C1 segment of cervical spinal cord (tissue), 14 donors: ENCODE measurements at places on chromosomes 12 and 14.

GRCh38 chr12:18684430-18684829 is 53.4 kb downstream of the PLCZ1 start:
- DNase-seq, result no peak

DNA sequence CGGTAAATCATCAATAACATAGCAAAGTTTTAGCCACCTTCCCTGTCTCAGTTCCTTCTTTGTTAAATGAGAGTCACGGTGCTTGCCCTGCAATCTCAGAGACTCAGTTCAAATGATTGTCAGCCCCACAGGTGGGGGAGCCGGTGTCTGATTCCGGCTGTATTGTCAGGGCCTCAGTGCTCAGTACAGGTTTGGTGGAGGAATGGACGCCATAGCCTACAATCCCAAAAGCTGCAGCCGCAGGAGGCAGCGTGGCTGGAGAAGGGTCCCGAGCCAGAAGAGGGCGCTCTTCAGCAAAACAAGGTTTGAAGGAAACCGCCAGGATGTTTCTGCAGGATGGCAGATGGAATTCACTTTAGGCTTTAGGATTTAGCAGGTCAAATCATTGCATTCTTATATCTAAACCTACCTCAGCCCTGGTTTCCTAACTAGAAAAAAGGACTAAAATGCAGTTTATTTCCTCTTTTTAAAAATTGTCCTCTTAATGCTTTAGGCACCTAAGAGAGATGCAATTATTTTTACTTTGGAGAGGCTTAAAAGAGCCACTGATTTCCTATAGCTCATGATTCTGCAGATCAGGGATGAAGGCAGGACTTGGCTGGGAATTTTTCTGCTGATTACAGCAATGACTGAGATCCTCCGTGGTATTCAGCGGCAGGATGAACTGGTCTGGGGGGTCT is 29.2 kb downstream of the FOS start:
- DNase-seq, result peak; percentile 74

DNA sequence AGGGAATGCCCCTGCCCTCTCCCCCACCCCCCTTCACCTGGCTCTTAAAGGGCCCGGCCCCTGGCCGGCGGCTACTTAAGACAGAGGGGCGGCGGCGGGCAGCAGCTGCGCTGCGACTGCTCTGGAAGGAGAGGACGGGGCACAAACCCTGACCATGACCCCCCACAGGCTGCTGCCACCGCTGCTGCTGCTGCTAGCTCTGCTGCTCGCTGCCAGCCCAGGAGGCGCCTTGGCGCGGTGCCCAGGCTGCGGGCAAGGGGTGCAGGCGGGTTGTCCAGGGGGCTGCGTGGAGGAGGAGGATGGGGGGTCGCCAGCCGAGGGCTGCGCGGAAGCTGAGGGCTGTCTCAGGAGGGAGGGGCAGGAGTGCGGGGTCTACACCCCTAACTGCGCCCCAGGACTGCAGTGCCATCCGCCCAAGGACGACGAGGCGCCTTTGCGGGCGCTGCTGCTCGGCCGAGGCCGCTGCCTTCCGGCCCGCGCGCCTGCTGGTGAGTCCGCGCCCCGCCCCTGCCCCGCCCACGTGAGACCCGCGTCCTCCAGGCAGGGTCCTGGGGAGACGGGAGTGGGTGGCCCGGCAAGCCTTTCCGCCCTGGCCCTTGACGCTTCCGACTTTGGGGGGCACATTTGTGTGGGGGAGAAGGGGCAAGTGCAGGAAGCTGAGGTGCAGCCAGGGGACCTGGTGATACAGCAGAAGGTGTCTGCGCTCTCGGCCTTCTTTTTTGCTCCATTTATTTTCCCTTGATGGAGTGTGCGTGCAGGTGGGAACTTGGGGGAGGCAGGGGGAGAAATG is at the start of gene IGFBP6:
IGFBP6 (plus strand) TSS at position 104 of the 790 bp plus-strand sequence; CDS start at position 155, 51 bp downstream.
- DNase-seq, result peak; percentile 30

DNA sequence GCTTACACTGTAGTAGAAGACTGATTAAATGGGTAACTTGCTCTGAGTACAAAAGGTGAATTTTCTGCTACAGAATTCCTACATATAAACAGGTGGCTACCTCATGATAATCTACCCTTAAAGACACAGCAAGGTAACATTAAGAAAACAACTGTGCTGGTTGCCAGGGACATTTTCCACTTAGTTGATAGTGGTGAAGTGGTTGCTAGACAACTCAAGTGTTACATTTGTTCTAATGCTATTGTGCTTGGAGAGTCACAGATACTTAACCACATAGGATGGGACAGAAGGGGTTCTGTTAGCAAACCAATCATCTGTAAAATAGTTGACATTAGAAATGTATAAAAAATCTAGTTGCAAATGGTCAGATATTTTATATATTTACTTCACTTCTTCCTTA is 870.3 kb upstream of the SEL1L start:
- DNase-seq, result no peak

DNA sequence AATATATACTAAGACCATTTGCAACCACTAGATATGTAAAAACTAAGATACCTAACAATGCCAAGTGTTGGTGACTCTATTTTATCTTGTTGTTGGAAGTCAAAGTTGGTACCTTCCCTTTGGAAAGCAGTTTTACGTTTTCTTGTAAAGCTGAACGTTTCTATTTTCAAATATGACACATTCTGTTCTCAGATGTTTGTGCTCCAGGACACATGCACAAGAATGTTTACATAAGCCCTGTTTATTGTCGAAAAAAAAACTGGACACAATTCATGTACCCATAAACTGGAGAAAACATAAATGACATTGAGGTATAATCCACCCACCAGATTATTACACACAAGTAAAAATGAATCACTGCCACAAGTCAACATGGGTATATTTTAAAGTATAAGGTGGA is 967.4 kb downstream of the BCL11B start:
- DNase-seq, result no peak

DNA sequence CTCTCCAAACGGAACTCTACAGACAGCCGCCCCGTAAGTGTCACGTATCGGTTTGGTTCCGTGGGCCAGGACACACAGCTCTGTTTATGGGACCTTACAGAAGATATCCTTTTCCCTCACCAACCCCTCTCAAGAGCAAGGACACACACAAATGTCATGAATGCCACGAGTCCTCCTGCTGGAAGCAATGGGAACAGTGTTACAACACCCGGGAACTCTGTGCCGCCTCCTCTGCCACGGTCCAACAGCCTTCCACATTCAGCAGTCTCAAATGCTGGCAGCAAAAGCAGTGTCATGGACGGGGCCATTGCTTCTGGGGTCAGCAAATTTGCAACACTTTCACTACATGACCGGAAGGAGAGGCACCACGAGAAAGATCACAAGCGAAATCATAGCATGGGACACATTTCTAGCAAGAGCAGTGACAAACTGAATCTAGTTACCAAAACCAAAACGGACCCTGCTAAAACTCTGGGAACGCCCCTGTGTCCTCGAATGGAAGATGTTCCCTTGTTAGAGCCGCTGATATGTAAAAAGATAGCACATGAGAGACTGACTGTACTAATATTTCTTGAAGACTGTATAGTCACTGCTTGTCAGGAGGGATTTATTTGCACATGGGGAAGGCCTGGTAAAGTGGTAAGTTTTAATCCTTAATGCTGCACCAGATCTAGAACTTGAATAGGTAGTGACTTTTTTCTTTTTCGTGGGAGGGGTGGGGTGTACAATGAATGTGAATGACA is 69.7 kb downstream of the WDR20 start:
- DNase-seq, result peak; percentile 53

DNA sequence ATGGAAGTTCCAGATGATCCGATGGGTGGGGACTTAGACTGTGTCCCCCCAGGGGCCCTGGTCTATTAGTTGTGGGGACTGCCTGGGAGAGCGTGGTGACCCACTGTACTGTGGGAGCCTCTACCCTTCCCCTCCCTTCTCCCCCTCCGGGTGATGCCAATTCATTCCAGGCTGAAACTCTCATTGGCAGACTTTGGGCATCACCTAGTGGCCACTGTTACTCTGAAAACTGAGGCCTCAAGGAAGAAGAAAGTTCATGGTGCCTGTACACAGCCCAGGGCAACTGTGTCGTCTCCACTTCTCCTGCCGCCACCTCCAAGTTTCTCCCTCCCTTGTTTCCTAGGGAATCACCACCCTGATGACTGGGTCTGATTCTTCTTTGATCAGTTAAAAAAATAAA is 173.6 kb upstream of the ALG10B start:
- no peak for DNase-seq

DNA sequence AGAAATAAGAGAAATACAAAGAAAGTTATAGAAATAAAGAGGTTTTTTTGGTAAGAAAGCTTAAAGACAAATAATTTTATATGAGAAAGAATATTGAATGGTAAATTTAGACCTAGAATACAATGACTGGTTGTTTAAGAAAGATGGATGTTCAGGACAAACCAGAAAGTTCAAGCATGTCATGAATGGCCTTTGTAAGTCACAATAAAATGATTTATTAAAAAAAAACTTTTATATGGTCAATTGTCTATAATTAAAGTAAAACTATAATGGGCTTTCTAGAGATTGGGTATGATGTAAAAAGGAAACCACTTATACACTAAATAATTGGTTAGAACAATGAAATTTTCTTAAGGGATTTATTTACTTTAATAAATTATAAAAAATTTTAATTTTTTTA is 19.8 kb upstream of the CAPRIN2 start:
- DNase-seq, result no peak

DNA sequence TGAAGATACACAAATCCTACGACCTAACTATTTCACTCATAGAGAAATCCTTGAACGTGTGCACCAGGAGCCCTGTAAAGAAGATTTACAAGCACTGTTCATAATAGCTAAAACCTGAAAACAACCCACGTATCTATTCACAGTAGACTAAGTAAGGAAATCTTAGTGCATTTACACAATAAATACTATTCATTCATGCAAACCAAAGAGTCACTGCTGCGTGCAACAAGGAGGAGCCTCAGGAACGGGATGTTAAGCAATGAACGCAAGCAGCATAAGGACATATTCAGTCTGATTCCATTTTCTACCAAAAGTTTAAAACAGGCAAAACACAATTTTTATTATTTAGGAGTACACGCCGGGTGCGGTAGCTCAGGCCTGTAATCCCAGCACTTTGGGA is 176.6 kb downstream of the TTC7B start:
- no peak for DNase-seq

DNA sequence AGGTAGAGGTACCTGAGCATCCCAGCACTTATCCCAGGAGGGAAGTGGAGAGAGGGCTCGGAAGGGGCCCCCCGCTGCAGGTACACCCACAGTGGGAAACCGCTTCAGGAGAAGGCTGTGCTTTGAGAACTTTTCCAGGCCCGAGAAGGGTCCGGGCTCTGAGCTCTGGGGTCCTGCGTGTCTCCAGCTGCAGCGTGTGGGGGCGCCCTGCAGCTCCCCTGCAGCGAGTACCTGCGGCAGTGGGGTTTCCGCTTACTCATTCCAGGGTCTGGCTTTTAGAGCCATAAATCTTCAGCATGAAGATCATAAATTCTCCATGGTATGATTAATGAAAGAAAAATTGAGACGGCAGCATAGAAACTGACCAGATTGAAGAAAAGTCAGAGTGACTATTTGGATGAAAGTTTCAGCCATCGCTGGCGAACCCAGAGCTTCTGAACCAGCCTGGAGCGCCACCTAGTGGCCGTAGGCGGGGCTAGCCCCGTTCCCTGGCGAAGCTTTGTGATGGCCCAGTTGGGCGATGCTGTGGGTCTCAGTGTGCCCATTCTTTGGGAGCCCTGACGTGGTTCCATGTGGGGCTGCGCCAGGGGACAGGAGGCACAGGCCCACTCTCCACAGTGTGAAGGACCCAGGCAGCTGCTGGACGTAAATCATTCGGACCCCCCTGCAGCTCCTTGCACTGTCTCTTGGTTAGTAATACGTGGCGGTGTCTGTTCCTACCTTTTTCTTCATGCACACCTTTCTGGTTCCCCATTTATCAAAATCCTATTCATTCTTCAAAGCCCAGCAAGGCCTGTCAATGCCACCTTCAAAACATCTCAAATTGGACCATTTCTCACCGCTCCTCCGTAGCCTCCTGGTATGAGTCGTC is 198.2 kb downstream of the TSPAN9 start:
- peak; percentile 72 for DNase-seq

DNA sequence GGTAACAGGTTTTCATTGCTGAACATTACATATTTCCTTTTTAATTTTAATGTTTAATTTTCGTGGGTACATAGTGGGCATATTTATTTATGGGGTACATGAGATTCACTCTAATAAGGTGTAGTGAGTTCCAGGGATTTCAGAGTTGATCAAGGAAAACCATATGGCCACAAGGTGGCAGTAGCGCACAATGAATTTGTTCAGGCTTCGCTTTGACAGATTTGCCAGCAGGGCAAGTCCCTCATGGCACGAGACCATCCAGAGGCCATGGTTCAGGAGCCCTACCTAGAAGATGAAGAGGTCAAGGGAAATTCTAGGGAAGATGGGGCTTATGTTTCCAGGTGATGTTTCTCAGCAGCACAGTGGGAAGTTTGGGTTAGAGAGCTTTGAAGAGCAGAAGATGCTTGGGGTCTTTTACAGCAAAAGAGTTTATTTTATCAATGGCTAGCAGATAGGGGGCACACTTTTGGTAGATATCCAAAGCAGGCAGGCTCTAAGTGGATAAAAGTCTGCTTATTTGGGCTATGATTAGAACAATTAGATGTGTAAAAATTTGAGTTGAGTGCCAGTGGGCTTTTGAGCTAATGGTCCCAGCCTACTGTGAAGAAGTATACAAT is 1004.4 kb downstream of the AACS start:
- no peak for DNase-seq

DNA sequence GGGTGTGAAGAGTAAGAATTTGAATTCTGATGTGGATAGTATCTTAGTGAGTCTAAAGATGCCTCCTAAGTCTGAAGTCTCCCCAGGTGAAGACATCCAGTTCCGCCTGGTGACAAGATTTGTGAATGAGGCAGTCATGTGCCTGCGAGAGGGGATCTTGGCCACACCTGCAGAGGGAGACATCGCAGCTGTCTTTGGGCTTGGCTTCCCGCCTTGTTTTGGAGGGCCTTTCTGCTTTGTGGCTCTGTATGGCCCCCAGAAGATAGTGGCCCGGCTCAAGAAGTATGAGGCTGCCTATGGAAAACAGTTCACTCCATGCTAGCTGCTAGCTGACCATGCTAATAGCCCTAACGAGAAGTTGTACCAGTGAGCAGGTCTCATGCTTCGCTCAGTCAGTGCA is 24.6 kb upstream of the AICDA start:
- DNase-seq, result no peak

DNA sequence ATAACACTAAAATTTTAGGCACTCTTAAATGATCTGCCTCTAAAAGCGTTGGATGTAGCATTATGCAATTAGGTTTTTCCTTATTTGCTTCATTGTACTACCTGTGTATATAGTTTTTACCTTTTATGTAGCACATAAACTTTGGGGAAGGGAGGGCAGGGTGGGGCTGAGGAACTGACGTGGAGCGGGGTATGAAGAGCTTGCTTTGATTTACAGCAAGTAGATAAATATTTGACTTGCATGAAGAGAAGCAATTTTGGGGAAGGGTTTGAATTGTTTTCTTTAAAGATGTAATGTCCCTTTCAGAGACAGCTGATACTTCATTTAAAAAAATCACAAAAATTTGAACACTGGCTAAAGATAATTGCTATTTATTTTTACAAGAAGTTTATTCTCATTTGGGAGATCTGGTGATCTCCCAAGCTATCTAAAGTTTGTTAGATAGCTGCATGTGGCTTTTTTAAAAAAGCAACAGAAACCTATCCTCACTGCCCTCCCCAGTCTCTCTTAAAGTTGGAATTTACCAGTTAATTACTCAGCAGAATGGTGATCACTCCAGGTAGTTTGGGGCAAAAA is 4.1 kb downstream of the CDKN1B start:
- no peak for DNase-seq
